Activated CD4-positive, alpha-beta memory T cell treated with anti-CD3 and anti-CD28 coated beads, Interleukin-2, amount 10 ng/mL, durations not matched to agents 7 days and 5 days (primary cell): ENCODE measurements at places on chromosomes 7 and 10. TPM values are rescaled to one million over a fixed set of nuclear protein-coding genes. Genes with fewer than 3 reads are reported as not detected.

The ZNF735 gene
- total RNA-seq: not detected

The ZNF316 gene
- 23.4 TPM for total RNA-seq

The CFTR gene
- total RNA-seq: not detected

The JAKMIP3 gene
- 0.90 TPM for total RNA-seq

The SPDYE1 gene
- not detected for total RNA-seq

The PVRIG gene
- total RNA-seq: 71.8 TPM

The ACBD7 gene
- total RNA-seq: 2.1 TPM

The CRYGN gene
- 0.35 TPM for total RNA-seq

The EN2 gene
- total RNA-seq: not detected

The STN1 gene
- 55.1 TPM for total RNA-seq

The TCTN3 gene
- 26.2 TPM for total RNA-seq

The GLI3 gene
- total RNA-seq: not detected

The PIP gene
- total RNA-seq: not detected

The C10orf62 gene
- not detected for total RNA-seq

The CALML5 gene
- not detected for total RNA-seq
